ENCODE measurements at places on chromosomes 11 and 22.
A peak's percentile ranks its signal among the peaks of the same experiment; 100 is the strongest.

DNA sequence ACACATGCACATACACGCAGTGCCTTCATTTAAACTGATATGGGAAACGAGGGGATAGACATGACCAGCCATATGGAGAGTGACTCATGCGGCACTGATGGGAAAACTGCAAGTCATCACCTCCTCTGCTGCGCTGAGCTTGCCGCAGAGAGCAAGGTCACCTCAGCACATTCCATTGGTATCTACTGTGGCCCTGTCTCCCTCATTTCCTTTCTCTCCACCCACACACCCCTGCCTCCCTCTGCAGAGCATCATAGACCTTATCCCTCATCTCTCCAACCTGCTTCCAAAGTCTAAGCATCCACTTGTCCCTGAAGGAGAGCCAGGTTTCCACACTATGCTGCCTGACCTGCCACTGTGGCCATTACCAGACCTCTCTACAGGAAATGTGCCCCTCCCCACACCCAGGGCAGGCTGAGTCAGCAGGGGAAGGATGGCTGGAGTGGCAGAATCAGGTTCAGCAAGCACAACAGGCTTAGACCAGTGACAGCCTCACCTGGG, 116.9 kb upstream of the SNX19 start:
- no peak for DNase-seq

DNA sequence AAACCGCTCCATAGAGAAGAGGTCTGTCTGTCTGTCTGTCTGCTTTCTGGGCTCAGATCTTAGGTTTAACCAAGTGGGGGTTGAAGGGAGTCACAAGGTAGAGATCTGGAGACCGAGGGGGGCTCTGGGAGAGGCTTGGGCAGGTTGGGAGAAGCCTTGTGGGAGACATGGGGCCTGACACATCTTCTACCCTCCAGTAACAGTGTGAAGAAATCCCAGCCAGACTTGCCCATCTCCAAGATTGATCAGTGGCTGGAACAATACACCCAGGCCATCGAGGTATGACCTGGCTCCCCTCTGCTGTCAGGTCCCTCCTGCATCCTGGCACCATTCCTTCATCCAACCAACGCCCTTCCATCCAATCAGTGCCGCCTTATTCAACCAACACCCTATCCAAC, 7.4 kb downstream of the PRR33 start:
- DNase-seq: no peak

GRCh38 chr22:41831828-41832552, 915 bp upstream of the SREBF2 start:
- no peak for DNase-seq

DNA sequence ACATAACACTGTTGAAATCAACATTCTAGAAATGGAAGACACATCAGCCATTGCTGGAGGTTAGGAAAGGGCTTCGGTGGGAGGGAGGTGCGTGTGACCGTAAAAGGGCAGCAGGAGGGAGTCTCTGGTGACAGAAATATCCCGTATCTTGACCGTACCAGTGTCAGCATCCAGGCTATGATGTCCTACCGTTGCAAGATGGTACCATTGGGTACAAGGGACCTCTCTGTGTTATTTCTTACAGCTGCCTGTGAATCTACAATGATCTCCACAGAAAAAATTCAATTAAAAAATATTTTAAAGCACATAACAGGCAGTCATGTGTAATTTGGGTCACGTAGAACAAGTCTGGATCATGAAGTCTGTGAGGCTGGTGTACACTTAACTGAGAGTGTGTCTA, 27.4 kb upstream of the SEPTIN5 start:
- no peak for DNase-seq

DNA sequence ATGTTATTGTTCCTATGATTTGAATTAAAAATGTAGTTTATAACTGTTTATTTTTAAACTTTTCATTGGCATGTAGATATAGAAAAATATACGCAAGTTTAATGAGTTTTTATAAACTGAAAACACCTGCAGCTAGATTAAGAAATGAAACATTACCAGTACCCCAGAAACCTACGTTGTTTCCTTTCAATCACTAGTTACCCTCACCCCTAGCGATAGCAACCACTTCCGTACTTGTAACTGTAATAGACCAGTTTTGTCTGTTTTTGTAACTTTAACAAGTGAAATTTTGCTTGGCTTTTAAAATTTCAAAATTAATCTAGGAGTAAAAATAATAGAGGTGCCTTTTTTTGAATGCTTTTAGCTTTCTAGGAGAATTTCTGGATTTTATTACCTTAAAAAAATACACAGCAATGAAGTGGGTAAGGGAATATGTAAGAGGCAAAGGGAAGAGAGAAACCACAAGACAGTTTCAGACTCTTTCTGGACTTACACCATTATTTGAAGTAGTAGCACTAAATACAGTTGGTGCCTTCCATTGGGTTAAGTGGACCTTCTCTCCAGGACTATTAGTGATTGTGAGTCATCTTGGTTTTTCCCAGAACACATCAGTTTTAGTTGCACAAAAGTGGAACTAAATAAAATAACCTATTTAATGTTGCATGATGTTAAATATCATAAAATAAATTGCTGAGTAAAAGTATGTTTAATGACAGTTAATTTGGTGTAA, 18.7 kb upstream of the NAT10 start:
- no peak for DNase-seq

GRCh38 chr22:27212102-27212501, 554.7 kb downstream of the MIAT start:
- DNase-seq: no peak

GRCh38 chr11:106540001-106540400, 462.5 kb downstream of the AASDHPPT start:
- DNase-seq: no peak

GRCh38 chr11:21072558-21072957, 403.2 kb downstream of the NELL1 start:
- no peak for DNase-seq

- DNase-seq: no peak
Observed at GRCh38 chr11:120827820-120828219, 196.1 kb upstream of the TBCEL start.

DNA sequence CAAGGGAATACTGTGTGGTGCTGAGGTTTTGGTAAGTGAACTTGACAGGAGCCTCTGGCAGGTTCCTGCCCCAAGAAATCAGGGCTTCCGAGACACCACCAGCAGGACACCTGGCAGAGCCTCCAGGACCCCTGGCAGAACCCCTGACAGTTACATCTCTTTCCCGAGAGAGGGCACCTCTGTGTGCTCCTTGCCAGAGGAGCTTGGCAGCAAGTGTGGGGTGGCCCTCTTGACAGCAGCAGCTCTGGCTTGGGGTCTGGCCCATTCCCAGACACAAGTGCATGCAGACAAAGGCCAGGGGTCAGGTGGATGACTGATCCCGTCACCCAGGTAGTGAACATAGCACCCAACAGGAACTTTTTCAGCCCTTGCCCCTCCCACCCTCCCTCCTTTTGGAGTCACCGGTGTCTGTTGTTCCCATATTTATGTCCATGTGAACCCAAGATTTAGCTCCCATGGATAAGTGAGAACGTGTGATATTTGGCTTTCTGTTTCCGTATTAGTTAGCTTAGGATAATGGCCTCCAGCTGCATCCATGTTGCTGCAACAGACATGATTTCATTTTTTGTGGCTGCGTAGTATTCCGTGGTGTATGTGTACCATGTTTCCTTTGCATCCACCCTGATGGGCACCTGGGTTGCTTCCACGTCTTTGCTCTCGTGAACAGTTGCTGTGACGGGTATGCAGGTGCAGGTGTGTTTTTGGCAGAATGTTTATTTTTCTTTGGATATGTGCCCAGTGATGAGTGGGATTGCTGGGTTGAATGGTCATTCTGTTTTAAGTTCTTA, 21.2 kb upstream of the OSBPL5 start:
- DNase-seq: no peak

DNA sequence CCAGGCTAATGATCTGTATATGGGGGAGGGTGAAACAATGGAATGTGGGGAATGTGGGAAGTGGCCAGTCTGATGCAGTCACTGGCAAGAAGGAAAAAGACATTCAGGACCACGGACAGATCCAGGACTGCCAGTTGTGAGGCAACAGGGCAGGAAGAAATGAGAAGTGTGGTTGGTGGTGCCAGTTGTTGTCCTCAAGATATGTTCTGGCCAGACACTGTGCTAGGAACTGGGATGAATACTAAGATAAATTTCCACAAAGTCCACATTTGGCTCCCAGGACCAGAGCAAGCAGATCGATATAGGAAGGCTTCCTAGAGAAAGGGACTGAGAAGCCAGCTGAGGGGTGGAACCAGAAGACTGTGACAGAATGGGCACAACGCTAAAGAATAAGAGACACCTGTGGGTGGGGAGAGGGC, 6.8 kb upstream of the TPBGL start:
- DNase-seq: no peak

- peak; percentile 28 for DNase-seq
Observed at GRCh38 chr11:74749127-74749964, 697 bp downstream of the RNF169 start.

DNA sequence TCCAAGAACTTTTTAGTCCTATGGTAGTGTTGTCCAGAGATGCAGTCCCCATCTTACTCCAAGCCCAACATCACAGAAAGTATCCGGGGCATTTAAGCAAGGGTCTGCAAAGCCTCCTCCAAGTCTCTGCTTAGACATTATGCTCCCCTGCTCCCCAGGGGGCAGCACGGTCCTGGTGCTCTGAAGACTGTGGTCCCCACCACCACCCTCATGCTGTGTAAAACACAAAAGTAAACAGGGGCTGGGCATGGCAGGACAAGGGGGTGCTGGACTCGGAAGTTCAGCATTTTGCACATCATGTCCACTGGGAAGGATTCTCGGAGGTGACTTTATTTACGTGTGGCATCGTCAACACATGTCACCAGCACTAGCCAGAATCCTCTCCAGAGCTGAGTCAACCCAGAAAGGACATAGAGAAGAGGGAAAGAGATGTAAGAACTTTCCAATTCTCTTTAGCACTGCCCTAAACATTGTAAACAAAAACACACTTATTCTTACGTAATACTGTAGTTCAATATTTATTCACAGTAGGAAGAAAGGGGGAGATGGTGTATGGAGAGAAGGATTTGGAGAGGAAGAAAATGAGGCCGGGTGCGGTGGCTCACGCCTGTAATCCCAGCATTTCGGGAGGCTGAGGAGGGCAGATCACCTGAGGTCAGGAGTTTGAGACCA, 37.7 kb downstream of the TCIRG1 start:
- DNase-seq: no peak
